Stimulated activated CD4-positive, alpha-beta T cell treated with anti-CD3 and anti-CD28 coated beads, Interleukin-2, amount 100 ng/mL, for 24 hours (primary cell): ENCODE measurements at places on chromosomes 5 and 9.

GRCh38 chr5:172170251-172170701 lies 17.7 kb downstream of the STK10 start:
- no peak for DNase-seq

DNA sequence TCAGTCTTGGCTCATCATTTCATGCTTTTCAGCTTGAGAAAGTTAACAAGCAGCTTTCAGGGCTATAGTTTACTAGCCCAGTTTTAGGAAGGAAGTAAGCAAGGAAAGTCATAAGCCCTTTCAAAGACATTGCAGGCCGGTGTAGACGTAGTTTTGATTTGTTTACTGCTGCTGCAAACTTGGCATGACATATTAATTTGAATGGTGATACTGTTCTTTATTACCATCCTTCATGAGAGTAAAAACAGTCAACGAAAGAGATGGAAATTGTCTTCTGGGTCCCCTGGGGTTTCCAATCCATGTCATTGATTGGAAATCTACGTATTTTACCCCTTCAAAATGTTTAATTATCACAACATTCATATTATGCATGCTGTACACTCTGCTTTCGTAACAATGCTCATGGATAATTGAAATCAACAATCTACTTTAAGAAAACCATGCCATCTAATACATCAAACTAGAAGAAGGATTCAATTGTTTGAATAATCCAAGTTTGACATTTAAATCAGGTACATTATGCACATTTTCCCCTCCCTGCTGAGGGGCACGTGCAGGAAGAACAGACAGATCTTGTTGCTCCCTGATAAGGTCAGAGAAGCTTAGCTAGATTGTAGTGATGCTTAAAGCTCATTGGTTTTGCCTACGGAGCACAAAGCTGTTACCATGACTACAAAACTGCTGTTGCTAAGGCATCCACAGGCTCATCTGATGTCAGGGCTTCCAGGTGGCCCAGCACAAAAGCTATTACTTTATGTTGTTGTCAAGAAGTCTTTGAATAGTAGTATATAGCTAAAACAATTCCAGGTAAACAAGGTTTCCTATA lies 139.9 kb upstream of the PRLR start:
- no peak for DNase-seq

GRCh38 chr5:114176356-114176755 lies 185.5 kb upstream of the KCNN2 start:
- no peak for DNase-seq

GRCh38 chr5:90112033-90112692 lies 297.4 kb downstream of the CETN3 start:
- no peak for DNase-seq

DNA sequence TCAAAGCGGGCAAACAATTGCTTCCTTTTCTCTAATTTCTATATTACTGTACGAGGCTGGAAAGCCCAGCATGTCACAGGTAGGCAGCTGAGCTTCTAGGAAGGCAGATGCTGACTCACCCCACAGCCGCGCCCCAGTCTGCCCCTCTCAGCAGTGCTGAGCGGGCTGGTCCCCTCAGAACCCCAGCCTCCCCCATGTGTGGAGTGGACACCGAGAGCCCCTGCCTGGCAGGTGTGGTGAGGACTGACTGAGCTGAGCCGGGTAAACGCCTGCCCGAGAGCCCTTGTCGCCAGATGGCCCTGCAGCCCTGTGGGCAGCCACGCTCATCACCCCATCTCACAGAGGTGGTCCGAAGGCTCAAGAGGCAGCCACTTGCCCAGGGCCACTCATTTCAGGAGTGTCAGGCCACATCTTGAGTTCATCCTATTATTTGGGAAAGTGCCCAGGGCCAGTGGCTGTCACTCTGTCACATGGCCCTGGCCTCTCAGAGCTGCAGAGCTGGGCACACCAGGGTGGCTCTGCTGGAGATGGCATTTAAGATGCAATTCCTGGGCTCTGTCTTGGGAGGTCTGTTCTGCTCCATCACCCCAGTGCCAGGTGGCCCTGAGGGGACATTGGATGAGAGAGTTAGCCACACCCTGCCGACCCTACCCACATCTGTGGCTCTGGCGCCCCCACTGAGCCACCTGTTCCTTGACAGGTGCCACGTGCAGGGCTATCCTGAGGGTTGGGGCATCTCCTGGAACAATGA lies 12.4 kb downstream of the CARD19 start:
- peak; percentile 67 for DNase-seq

- no peak for DNase-seq
Measured at GRCh38 chr5:44099643-44100042, 289.6 kb downstream of the FGF10 start.

GRCh38 chr9:85528607-85529006 lies 213.1 kb downstream of the AGTPBP1 start:
- no peak for DNase-seq

- DNase-seq: no peak
Measured at GRCh38 chr5:174300118-174300940, 254.8 kb downstream of the NSG2 start.

DNA sequence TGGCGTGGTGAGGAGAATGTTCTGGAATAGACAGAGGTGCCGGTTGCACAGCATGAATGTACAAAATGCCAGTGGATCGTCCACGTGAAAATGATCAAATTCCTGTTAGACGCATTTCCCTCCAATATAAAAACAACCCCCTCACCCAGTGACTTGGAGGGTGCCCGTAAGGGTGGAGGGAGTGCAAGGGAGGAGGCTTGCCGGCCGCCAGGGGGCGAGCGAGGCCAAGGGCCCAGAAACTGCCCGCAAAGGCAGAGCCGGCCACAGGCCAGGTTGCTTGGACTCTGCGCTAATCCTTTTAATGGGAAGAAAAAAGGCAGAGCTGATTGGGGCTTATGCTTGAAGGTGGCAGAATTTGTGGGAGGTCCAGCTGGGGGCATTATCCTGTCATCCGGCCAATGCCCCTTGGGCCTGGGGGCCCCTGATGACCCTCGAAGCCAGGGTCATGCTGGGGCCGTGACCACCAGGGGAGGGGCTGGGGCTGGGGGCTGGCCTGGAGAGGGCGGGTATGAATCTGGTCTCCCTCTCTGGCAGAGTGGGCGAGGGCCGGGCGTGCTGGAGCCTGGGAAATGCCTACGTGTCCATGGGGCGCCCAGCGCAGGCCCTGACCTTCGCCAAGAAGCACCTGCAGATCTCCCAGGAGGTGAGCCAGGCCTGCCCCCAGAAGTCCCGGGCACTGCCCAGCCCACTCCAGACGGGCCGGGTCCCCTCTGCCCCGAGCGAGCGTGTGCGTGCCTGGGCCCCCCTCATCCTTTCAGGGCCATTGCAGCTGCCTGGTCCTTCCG lies 12.0 kb downstream of the GPSM1 start:
- peak; percentile 44 for DNase-seq
